RWPE2 (cell line): ENCODE measurements at places on chromosomes 1 and 21.

GRCh38 chr1:10829965-10830515 lies 33.6 kb upstream of the CASZ1 start:
- no peak for DNase-seq

GRCh38 chr1:33284049-33284448 lies 27.8 kb downstream of the ZNF362 start:
- no peak for DNase-seq

GRCh38 chr1:82697965-82698364 lies 897.2 kb downstream of the ADGRL2 start:
- DNase-seq, result no peak

DNA sequence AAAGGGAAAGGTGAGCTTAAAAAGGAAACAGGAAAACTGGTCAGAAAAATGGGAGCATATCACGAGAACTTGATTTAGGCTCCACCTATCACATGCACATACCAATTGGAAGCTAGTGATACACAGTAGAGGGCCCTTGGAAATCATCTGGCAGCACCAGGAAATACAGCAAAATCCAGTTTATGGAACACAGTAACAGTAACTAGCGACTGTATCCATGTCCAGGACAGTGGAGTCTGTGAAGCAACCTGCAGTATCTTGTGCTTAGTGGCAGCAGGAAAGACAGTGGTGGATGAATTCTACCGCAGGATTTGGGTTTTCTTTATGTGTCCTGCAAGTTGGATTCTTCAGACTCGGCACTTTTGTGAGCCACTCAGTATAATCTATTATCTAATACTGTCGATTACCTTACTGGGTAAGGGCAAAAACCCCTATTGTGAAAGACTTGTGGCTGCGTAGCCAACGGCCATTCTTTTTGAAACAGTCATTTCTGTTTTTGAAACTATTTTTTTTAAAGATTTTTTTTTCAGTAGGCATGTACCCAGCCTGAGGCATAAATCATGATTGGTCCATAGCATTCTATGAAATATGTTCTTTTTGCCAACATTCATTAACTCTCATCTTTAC lies 1.6 kb upstream of the KDM4A start:
- DNase-seq, result no peak

- DNase-seq, result no peak
These were observed 574.0 kb downstream of the LRRIQ3 start for GRCh38 chr1:73623946-73624345.

- no peak for DNase-seq
These were observed 15.0 kb downstream of the HTR1D start for GRCh38 chr1:23202263-23202749.

DNA sequence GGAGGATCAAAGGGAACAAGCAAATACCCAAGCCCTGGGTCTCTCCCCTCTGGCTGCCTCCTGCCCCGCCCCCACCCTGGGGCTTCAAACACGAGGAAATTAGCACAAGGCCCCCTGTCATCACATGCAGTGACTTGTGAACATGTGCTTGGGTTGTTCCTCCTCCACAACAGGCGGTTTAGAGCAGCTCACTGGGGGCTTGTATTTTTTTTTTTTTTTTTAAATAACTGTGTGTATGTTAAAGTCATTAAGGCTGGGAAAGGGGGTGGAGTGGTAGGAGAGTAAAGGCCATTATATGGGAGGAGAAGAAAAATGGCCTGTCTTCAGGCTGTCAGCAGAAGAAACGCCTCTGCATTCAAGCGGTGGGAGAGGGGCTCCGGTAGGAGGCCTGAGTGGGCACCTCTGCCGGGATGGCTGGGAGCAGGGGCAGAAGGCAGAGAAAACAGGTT lies 64.2 kb downstream of the PLXNA2 start:
- DNase-seq, result no peak

DNA sequence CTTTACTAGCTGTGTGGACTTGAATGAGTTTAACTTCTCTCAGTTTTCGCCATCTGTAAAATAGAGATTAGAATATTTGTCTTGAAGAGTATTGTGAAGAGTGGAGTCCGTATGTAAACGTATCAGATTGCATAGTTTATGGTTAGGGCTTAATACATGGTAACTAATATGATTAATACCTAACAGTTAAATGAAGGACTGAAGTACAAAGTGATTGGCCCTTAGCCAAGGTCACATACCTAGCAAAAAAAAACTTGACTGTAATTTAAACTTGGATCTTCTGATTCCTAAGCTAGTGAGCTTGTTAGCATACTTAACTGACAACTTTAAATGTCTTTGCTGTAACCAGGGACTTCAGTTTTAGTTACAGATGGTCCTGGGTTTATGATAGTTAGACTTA lies 1.9 kb downstream of the GIPC2 start:
- DNase-seq, result no peak

DNA sequence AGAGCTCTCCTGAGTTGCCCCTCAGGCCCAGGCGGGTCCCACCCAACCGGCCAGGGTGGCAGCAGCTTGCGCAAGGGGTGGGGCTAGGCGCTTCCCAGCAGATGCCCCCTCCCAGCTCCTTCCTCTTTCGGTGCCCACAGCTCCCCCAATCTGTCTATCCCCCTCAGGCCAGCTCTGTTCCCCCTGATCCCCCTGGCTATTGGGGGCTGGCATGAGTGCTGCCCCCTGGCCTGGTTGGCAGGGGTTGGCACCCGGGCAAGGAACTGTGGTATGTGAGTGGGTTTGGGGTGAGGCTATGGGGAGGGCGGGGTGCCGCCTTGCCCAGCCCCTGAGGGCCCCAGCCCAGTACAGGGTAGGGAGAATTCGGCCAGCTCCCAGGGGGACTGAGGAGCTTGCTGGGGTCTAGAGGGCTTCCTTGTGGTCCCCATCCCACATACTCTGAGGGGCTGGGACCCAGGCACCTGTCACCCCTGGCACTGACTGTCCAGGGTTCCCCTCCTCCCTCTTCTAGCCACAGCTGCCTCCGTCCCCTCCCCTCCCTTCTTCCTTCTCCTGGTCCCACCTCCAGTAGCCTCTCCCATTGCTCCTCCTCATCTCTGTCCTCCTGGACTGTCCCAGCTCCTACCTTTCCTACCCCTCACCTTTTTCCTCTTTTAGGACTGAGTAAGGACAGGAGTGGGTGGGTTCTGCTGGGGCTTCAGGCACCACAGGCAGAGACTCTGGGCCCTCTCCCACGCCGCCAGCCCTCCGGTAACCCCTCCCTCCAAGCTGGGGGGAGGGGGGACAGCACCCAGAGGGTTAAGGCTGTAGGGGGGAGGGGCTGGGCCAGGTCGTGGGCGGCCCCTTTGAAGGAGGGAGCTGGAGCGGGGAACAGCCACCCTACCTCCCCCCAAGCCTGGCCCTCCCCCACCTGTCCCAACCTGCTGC lies 5.7 kb downstream of the ZBTB7B start:
- DNase-seq, result peak; percentile 44

GRCh38 chr1:9149837-9150581 lies 21.1 kb upstream of the GPR157 start:
- DNase-seq, result no peak

DNA sequence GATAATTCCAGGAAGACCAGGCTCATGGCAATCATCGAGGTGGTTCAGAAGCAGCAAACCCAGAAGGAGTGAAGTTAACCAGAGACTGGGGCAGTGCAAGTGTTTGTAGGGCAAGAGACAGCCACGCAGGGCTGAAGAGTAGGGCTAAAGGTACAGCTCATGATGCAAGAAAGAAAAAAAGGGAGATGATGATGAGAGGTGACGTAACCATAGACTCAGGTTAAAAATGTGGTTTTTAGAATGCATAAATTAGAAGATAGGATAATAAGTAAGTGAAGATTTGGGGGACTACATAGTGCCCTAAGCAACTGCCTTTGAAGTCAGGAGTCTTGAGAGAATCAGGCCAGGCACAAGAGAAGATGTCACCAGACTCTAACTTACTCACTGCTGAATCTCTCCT lies 333 bp downstream of the LCE7A start:
- DNase-seq, result no peak

DNA sequence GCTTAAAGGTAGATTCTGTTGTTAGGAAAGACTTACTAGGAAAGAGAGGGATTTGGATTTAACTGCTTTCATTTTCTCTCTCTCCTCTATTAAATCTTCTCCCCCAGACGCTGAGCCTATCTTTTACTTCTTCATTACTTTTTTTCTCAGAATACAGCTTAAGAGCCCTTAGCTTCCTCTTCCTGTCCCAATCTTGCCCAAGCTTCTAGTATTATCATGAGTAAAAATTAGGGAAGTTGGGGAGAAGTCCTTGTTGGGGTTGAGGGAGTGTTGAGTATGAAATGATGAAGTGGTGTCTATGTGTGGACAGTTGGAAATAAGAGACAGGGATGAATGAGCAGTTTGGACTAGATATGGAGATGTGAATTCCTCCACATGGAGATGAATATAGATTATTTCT lies 35.0 kb downstream of the ACP6 start:
- DNase-seq, result no peak

- DNase-seq, result no peak
These were observed 133.6 kb upstream of the SLC45A1 start for GRCh38 chr1:8184301-8184700.

- DNase-seq, result no peak
These were observed 57.9 kb downstream of the CENPF start for GRCh38 chr1:214660900-214661299.

- no peak for DNase-seq
These were observed 262.9 kb downstream of the PLA2G4A start for GRCh38 chr1:187091666-187092065.

GRCh38 chr1:1799716-1800115 lies 21.4 kb upstream of the NADK start:
- DNase-seq, result no peak

- DNase-seq, result no peak
These were observed 315.6 kb upstream of the PLXNA2 start for GRCh38 chr1:208559597-208560329.

GRCh38 chr1:226571893-226572292 lies 23.3 kb downstream of the STUM start:
- no peak for DNase-seq

- no peak for DNase-seq
These were observed 486.9 kb upstream of the USP24 start for GRCh38 chr1:55702064-55702463.

DNA sequence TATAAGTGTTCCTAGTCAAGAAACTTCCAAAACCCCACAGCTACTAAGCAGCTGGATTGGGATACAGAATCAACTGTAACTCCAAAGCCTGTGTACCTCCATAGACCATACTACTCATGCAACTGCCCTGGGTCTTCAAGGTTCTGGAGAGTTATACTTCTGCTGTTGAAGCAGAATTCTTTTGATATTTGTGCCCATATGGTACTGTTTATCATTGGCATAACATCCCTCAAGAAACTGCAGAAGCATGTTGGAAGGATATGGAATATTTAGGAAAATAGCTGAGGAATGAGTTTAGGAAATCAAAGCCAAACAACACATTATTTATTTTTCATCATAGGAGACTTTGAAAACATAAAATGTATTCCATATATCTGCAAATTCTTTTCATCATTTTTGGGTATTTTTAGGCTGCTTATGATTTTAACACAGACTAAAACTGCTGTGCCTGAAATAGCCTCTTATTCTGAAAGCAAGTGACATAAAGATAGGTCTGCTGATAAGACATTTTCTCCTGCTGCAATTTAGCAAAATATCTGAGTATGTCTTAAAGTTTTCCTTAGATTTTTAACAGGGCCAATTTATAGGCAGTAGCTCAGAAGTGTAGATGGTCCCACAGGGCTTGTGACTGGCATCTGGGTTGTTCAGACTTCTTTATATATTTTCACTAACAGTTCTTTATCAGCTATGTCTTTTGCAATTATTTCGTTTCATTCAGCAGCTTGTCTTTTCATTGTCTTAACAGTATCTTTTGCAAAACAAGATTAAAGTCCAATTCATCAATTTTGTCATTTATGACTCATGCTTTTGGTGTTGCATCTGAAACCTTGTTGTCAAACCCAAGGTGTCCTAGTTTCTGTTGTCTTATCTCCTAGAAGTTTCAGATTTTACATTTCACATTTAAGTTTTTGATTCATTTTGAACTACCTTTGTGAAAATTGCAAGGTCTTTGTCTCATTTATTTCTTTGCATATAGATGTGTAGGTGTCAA lies 41.1 kb upstream of the ZNF124 start:
- DNase-seq, result no peak

DNA sequence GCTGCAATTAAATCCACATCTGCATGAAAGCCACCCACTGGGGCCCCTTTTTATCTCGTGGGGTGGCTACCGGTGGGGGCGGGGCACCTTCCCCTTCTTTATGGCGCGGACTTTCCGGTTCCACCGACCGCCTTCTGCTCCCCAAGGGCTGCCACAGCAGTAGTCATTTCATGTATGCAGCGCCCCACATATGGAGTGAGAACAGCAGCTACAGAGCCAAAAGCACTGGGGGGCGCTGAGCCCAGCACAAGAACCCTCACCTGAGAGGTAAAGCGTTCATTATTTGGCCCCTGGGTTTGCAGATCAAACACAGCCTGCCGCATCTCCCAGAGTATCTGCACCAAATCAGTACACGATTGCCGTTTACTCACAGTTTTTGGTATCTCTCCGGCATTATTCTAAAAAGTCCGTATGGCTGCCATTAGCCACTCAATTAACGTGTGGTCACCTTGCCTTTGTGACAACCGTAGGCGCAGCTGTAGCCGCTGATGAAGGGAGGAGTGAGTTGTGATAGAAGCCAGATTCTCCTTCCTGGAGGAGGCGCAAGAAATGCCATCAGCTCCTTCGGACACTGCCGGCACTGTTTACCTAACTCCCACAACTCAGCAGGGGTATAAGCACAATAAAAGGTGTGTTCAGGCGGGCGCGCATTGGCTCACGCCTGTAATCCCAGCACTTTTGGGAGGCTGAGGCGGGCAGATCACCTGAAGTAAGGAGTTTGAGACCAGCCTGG lies 30.4 kb upstream of the CR2 start:
- DNase-seq, result no peak

DNA sequence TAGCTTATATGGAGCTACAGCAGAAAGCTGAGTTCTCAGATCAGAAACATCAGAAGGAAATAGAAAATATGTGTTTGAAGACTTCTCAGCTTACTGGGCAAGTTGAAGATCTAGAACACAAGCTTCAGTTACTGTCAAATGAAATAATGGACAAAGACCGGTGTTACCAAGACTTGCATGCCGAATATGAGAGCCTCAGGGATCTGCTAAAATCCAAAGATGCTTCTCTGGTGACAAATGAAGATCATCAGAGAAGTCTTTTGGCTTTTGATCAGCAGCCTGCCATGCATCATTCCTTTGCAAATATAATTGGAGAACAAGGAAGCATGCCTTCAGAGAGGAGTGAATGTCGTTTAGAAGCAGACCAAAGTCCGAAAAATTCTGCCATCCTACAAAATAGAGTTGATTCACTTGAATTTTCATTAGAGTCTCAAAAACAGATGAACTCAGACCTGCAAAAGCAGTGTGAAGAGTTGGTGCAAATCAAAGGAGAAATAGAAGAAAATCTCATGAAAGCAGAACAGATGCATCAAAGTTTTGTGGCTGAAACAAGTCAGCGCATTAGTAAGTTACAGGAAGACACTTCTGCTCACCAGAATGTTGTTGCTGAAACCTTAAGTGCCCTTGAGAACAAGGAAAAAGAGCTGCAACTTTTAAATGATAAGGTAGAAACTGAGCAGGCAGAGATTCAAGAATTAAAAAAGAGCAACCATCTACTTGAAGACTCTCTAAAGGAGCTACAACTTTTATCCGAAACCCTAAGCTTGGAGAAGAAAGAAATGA lies 37.6 kb downstream of the CENPF start:
- no peak for DNase-seq

- no peak for DNase-seq
These were observed 4.0 kb downstream of the STPG1 start for GRCh38 chr1:24409535-24409934.

GRCh38 chr1:46659307-46659870 lies 8.8 kb downstream of the ATPAF1 start:
- DNase-seq, result no peak
